ENCODE measurements at places on chromosomes 16 and 17. TPM values are rescaled to one million over a fixed set of nuclear protein-coding genes. Genes with fewer than 3 reads are reported as not detected.

The LASP1 gene
- total RNA-seq, result 85.0 TPM

The MEFV gene
- total RNA-seq, result not detected

The CCL7 gene
- total RNA-seq, result not detected

The CPNE7 gene
- 3.7 TPM for total RNA-seq

The PHOSPHO1 gene
- total RNA-seq, result not detected

The ITGA2B gene
- 0.07 TPM for total RNA-seq

The SEPTIN1 gene
- total RNA-seq, result 117 TPM

The EPOP gene
- 7.6 TPM for total RNA-seq

The CMIP gene
- 12.7 TPM for total RNA-seq

The NLGN2 gene
- total RNA-seq, result not detected

The ZP2 gene
- total RNA-seq, result not detected

The G6PC1 gene
- total RNA-seq, result not detected

The GAS7 gene
- 79.9 TPM for total RNA-seq

The DPEP2 gene
- total RNA-seq, result not detected

The CAPN15 gene
- 51.3 TPM for total RNA-seq

The ITGAD gene
- total RNA-seq, result not detected

The FOXL1 gene
- not detected for total RNA-seq

The SPPL2C gene
- not detected for total RNA-seq

The GAST gene
- not detected for total RNA-seq

The ST6GALNAC1 gene
- not detected for total RNA-seq

The ZSCAN10 gene
- total RNA-seq, result not detected

The LYZL6 gene
- total RNA-seq, result not detected

The CHST5 gene
- total RNA-seq, result 0.76 TPM
